ENCODE measurements at places on chromosomes 3 and 15. TPM values are rescaled to one million over a fixed set of nuclear protein-coding genes. Genes with fewer than 3 reads are reported as not detected.

- no peak for DNase-seq
Observed at GRCh38 chr15:84734794-84735479, 13.5 kb upstream of the ZNF592 start.

DNA sequence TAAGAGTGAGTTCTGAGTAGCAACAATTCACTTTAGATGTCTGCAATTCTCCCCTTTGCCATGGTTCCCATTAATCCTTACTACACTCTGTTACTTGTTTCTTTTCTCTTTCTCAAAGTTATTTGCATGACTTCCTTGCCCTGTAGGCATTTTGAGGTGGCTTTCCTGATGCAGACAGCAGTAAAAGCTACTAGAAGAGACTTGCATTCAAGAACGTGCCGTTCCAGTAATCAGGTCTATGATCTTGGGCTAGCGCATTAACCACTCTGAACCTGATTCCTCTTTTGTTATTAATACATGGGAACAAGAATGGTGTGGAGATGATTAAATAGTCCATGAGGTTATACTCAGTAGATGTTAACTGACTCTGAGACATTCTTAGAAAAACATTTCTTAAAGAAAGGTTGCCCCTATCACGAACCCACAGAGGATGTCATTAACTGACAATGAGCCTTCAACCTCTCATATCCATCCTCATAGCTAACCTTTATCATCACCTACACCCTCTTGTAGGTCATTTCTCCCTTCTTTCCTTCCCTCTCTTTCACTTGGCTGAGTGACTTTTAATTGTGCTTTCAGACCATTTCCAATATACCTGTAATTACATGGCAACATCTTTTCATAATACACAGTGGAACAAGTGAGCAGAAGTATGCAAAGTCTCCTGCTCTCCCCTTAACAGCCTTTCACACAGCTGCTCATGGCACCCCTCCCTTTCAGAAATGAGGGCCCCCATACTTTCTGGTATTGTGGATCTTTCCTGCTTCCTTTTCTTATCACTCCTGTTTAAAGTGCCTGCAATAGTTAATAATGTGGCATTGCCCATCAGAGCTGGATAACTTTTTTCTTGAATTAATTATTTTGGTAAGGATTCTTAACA lies 175.9 kb downstream of the CHST2 start:
- DNase-seq: no peak

GRCh38 chr3:137770835-137771399 lies 6.8 kb downstream of the SOX14 start:
- DNase-seq: peak; percentile 46

GRCh38 chr3:43769885-43770425 lies 79.2 kb downstream of the ABHD5 start:
- DNase-seq: no peak

- DNase-seq: no peak
Observed at GRCh38 chr15:84944311-84944710, 37.3 kb upstream of the PDE8A start.

- DNase-seq: peak; percentile 89
Observed at GRCh38 chr15:40340740-40341400, at the start of gene CCDC9B. TSS of gene CCDC9B (minus strand) at chr15:40340939. CDS start at chr15:40340819, 120 bp downstream.

GRCh38 chr3:66394753-66395249 lies 106.0 kb downstream of the LRIG1 start:
- DNase-seq: no peak

GRCh38 chr3:165194511-165195240 lies 1.5 kb downstream of the SLITRK3 start:
- no peak for DNase-seq

DNA sequence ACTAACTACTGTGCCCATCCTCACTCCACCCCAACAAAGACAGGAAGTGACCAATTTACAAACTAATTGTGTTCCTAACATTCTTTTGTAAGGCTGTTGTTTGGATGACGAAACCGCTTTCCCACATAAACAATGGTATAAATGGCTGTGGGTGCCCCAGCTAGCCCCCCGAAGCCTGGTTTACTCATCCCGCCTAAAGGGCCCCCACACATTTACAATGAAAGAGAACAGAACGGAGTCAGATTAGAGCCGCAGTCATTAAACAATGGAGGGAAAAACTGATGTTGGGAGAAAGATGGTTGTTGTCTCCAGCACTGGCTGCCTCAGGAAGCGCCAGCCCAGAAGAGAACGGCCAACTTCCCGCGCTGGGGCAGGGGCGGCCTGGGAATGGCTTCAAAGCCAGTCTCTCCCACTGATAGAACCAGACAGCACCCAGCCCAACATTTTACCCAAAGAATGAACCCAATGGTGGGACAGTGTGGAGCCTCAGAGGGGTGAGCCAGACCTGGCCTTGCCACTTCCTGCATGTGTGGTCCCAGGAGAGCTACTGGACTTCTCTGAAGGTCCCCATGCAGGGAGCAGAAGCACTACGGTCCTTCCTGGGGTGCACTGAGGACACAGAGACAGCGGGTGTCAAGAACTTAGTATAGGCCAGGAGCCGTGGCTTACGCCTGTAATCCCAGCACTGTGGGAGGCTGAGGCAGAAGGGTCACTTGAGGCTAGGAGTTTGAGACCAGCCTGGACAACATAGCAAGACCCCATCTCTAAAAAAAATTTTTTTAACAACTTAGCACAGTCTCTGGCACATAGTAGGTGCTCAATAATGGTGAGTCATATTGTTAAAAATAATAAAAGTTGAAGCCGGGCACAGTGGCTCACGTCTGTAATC lies 75.8 kb upstream of the GATA2 start:
- no peak for DNase-seq

DNA sequence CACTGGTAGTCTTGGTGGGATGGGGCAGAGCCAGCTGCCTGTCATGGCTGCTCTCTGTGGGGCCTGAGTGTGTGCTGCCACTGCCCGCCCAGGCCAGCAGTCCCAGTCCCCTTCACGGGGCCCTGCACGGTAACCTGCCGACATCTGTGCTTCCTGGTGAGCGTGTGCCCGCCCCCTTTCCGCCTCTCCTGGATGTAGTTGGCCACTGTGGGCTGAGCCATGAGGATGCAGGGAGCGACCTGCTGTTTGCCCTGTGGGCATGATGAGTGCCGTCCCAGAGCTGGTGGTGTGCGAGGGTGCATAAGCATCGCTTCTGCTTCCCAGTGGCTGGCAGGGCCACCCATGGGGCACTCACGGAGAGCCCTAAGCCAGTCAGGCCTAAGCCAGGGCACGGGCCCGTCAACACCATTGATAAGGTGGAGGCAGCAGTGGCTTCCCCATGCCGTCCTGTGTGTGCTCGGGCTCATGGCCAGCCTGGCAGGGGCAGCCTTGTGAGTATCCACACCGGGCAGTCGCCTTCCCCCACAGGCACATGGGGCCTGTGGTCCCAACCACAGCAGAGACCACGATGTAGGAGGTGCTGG lies 14.6 kb downstream of the PLXNA1 start:
- no peak for DNase-seq

DNA sequence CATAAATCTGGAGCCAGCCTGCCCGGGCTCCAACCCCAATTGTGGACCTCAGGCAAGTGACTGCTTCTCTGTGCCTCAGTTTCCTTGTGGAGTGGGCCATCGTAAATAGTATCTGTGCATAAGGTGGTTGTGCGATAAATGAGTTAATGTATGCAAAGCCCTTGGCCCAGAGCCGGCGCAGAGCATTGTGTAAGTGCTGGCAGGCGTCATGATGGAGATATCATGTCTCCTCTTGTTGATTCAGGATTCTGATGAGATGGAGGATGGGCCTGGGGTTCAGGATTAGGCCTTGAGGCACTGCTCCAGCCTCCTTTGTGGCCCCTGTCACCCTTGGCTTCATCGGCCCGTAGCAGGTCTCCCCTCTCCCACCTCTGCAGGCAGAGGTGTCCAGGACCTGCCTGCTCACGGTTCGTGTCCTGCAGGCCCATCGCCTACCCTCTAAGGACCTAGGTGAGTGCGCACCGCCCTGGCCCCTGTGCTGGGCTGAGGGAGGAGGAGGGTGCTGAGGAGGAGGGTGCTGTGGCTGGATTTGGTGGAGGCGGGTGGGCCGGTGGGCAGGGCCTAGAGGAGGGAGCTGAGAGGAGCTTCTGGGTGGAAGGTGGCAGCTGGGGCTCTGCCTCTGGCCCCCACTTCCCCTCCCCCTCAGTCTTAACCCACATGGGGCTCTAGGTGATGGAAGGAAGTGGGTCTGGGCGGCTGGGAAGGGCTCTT lies 1.3 kb downstream of the PLA2G4B start:
- DNase-seq: no peak

- DNase-seq: no peak
Observed at GRCh38 chr3:87261925-87262324, 14.5 kb downstream of the POU1F1 start.

DNA sequence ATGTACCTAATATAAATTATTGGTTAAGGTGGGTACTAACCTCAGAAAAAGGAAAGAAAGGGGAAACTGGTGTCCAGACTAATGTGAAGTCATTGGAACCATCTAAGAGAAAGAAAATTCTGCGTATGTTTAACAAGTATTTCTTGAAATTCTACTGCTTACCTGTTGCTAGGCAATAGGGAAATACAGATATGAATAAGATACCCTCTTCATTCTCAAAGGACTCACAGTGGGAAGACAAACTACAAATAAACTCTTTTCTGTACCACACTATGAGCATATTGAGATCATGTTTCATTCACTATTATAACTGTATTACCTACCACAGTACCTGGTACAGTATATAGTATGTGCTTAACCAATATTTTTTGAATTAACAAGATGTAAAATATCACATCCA lies 140.5 kb upstream of the MLF1 start:
- no peak for DNase-seq

GRCh38 chr15:61888074-61888780 lies 172.0 kb downstream of the VPS13C start:
- no peak for DNase-seq

DNA sequence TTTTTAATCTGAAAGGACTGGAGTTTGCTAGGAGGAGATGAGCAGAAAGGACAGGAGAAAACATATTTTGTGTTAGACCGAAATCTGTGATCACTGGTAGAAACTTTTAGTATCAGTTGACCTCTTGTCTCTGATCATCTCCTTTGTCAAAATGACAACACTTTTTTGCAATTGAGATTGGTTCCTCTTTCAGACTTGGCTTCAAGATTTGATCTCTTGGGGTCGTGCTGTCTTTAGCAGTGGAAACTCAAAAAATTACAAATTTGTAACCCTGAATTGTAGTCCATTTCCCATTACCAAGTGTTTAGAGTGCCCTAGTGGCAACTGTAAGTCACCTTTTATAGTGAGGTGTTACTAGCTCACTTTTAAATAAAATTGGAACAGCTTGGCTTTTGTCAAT lies 107.4 kb downstream of the KLHL25 start:
- no peak for DNase-seq

GRCh38 chr3:11120091-11120805 lies 34.0 kb upstream of the HRH1 start:
- no peak for DNase-seq

ZIC4 gene
- total RNA-seq: not detected

HCN4 gene
- 21.4 TPM for total RNA-seq

UBE3A gene
- 104 TPM for total RNA-seq

HESX1 gene
- not detected for total RNA-seq

TMEM207 gene
- not detected for total RNA-seq

MED12L gene
- total RNA-seq: 0.49 TPM

CPB1 gene
- not detected for total RNA-seq
